ENCODE measurements at places on chromosomes 1 and 21.

DNA sequence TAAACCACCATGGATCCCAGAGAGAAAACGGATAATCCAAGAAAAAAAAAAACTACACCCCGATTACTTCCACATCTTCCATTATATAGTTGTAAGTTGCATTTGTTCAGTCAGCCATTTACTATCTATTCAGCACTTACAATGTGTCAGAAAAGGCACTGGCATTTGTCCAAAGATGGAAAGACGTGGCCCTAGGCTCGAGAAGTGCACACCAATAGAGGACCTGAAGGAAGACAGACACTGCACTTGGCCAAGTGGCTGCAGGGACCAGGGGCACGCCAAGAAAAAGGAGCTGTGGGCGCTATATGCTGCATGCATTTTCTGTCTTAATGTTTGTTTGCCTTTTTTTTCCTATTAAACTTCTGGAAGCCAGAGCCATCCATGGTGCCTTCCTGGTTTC, 45.2 kb upstream of the LYST start:
- no peak for DNase-seq

- no peak for DNase-seq
Observed at GRCh38 chr1:210236386-210236839, 3.8 kb downstream of the SERTAD4 start.

- DNase-seq, result no peak
Observed at GRCh38 chr1:109338091-109338490, 31.3 kb upstream of the MYBPHL start.

DNA sequence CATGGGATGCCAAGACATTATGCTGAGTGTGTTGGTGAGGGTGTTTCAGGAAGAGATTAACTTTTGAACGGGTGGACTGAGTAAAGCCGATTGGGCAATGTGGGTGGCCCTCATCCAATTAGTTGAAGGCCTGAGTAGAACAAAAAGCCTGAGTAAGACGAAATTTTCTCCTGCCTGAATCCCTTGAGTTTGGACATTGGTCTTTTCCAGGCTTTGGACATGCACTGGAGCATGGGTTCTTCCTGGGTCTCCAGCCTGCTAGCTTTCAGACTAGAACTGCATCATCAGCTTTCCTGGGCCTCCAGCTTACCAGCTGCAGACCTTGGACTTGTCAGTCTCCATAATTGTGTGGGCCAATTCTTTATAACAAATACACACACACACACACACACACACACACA, 63.6 kb downstream of the NIBAN1 start:
- peak; percentile 38 for DNase-seq

DNA sequence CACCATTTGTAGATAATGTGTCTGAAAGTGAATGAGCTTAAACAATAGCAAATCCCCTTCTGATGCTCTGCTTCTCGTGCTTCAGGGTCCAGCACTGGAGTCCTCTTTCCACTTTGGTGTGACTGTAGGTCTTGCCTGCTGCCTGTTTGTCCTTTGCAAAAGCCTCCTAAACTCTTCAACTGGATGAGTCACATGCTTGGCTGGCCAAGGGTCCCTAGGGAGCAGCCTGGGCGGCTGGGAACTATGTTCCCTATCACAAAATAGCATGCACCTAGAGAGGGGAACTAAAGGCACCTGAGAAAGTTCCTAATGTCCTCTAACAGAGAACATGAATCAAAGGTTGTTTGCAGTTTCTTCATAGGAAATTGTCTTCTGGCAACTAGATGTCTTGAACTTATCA, 607.2 kb upstream of the PLXNA2 start:
- no peak for DNase-seq

GRCh38 chr21:31445137-31445536, 101.1 kb upstream of the TIAM1 start:
- DNase-seq, result no peak

GRCh38 chr1:33402206-33402605, 28.7 kb downstream of the PHC2 start:
- no peak for DNase-seq

GRCh38 chr1:151036356-151036755, at the start of gene BNIPL:
Gene BNIPL (plus strand): TSS chr1:151036586. CDS start chr1:151036726, 140 bp downstream.
- peak; percentile 21 for DNase-seq

- DNase-seq, result no peak
Observed at GRCh38 chr1:1173793-1174415, at the start of gene TTLL10. Gene TTLL10 (plus strand): TSS chr1:1173880. CDS start chr1:1179216, 5,336 bp downstream.

GRCh38 chr1:202367271-202367670, 18.8 kb downstream of the PPP1R12B start:
- DNase-seq, result no peak

DNA sequence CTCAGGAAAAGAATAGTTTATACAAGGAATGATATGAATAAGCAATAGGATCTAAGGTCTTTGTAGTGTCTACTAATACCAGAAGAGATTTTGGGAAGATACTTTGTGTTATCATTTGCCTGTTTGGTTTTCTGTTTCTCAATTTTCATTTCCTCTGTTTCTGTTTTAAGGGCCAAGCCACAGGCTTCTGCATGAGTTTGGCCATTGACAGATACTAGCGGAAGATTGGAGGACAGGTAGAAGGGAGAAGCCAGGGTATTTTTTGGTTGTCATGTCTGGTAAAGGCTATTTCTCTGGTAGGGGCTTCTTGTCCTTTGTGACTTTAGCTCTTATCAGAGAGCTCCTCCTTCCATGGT, 51.4 kb downstream of the HS2ST1 start:
- DNase-seq, result no peak

DNA sequence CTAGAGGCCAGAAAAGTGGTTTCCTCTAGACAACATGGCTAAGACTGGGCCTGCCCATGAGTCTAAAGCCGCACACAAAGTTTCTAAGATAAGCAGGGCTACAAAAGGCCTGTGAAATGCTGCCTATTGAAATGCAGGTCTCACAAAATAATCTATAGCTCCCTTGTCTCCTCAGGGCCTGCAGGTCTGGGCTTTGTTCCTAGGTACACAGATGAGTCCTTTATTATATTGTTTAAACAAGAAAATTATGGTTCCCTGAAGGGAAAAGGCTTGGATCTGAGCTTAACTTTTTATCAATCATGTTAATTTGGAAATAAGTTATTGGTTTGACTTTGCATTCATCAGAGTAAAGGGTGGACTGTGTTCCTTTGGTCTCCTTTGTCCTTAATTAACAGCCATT, 413.4 kb upstream of the BEND5 start:
- no peak for DNase-seq

- DNase-seq, result peak; percentile 79
Observed at GRCh38 chr1:9413071-9413876, 120.6 kb downstream of the SPSB1 start.

GRCh38 chr1:156912310-156912709, 8.1 kb upstream of the LRRC71 start:
- DNase-seq, result no peak

Data from mammary epithelial cell (primary cell).